Hepatic stellate cell (primary cell): ENCODE measurements at places on chromosomes 12 and 14.
A peak's percentile ranks its signal among the peaks of the same experiment; 100 is the strongest.

GRCh38 chr12:53965281-53966084 is 7.4 kb upstream of the HOXC11 start:
- DNase-seq, result no peak

DNA sequence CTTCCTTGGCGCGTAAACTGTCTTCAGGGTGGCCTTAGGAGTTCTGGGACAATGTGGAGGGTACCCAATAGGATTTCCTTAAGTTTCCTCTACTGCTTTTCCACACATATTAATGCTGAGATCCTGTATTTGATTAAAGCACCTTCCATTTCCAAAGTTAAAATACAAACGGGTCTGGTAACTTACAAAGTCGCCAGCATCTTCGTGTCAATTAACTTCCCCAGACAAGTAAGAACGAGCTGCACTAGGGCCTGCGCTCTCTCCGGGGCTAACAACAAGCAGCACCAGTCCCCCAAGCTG is 130.9 kb downstream of the NDUFA12 start:
- DNase-seq, result no peak

GRCh38 chr12:19884021-19884492 is 444.8 kb downstream of the AEBP2 start:
- DNase-seq, result no peak

GRCh38 chr12:111638556-111638955 is 39.4 kb upstream of the ATXN2 start:
- no peak for DNase-seq

DNA sequence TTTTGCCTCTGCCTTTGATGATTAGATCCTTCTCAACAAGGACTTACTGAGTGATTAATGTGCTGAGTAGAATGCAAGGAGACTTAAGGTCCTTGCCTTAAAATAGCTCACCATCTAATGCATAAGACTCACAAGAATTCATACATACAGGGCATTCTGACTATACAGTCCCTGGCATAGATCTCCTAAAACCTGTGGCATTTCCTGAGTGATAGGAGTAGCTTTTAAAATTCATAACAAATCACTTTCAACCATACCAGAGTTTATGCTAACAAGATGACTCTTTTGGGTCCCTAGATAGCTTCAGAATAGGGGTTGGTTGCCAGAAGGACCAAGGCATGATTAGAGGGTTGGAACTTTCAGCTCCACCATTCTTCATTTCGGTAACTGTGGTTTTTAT is 48.8 kb downstream of the STXBP6 start:
- DNase-seq, result no peak

- DNase-seq, result peak; percentile 72
Observed at GRCh38 chr12:121949648-121950397, 31.4 kb downstream of the CFAP251 start.

- no peak for DNase-seq
Observed at GRCh38 chr14:35761922-35762321, 47.2 kb downstream of the RALGAPA1 start.

GRCh38 chr12:102408487-102409297 is 71.7 kb downstream of the IGF1 start:
- DNase-seq, result no peak

DNA sequence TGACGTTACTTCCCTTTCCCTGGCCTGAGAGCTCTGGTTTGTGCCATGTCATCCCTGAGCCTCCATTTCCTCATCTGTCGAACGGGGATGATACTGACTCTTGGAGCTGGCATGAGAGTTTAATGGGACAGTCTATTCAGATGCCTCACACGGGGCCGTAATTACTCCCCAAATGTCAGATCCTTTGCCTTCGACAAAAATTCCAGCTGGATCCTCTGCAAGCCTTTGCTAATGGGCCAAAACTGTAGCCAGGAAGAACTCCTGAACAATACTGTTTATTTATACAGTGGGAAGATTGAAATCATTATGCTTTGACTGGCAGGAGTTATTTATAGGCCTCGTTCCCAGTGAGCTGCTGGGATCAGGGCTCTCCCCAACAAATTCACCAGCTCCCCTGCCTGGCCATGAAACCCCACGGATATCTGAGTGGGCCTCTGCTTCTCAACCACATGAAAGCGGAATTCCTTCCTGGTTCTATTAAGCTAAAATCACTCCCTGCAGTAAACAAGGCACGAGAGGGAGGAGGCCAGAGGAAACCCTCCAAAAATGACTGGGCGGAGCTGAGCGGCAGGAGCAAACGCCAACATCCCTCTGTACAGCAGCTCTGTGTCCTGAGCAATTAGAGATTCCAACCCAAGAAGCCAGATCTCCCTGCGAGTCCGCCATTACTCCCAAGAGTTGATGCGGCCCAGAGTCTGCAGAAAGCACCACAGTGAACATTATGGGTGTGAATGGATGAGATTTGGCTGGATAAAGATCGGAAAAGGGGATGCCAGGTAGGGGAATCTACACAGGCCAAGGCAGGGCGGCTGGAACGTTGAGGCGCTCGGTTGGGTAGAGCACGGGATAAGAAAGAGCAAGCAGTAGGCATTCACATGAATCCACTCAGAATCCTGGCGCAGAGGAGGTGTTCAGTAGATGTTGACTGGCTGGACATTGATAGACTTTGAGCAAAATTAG is 326.1 kb downstream of the BCL11B start:
- DNase-seq, result no peak

GRCh38 chr12:94699801-94700200 is 49.4 kb upstream of the TMCC3 start:
- no peak for DNase-seq

DNA sequence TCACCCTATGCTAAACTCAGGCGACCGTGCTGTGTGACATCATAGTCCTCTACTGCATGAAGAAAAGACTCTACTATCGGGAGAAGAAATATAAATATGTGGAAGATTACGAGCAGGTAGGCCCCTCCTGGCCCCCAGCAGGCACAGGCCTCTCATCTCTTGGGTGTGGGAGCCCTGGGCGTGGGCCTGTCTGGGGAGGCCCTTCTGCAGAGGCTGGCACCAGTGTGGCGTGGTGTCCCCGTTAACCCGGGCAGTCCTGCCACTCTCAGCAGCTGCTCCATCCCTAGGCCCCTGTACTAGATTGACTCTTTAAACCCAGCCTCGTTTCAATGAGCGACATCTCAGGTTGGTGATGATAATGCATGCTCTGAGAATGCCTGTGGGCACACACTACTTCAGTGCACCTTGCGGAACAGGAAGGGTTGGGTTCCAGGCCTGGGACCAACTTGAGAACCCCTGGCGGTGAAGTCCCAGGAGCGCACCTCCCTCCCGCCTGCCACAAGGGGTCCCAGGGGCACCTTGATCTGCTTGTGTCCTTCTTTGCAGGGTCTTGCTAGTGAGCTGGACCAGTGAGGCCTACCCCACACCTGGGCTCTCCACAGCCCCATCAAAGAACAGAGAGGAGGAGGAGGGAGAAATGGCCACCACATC is 23.2 kb downstream of the P2RX4 start:
- DNase-seq, result no peak

DNA sequence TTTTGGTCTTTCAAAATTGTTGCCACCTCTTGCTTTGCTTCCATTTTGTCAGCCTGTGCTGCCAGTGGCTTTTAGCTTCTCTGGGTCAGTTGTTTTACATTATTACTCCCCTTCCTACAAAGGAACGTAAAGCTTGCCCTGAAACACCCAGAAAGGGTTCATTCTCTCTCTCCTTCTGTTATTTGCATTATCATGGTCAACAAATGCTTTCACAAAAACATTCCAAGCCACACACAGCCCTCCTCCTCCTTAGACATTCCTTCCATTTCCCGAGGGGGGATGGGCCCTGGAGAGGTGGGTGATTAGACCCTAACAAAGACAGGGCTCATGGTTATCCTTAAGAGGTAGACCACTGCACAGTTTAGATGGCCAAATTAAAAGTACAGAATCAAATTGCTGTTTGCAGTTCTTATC is 60.4 kb upstream of the SINHCAF start:
- DNase-seq, result no peak

DNA sequence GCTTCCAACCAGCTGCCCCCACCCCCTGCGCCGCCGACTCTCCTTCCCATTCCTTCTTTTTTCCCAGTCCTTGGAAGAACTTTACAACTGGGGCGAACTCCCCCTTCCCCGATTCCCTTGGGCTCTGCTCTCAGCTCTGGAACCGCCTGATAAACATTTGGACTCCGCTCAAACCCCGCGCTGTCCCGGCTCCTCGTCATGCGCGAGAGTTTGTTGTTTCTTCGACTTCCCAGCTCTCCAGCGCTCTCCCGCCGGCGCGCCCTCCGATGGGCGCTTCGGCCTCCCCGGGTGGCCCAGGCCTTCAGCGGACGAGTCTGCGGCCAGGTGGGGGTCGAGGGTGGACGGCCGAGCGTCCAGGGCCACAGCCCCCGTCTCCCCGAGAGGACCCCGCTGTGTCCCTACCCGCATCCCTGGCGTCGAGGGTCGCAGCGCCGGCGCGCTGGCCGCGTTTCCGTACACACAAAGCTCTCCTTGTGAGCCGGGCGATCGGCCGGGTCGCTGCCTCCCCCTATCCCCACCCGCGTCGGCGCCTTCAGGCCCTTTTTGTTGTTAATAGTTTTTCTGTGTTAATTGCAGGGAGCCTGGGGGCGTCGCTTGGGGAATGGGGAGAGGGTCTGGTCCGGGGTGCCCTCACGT is 847 bp downstream of the MMP14 start:
- peak; percentile 82 for DNase-seq

DNA sequence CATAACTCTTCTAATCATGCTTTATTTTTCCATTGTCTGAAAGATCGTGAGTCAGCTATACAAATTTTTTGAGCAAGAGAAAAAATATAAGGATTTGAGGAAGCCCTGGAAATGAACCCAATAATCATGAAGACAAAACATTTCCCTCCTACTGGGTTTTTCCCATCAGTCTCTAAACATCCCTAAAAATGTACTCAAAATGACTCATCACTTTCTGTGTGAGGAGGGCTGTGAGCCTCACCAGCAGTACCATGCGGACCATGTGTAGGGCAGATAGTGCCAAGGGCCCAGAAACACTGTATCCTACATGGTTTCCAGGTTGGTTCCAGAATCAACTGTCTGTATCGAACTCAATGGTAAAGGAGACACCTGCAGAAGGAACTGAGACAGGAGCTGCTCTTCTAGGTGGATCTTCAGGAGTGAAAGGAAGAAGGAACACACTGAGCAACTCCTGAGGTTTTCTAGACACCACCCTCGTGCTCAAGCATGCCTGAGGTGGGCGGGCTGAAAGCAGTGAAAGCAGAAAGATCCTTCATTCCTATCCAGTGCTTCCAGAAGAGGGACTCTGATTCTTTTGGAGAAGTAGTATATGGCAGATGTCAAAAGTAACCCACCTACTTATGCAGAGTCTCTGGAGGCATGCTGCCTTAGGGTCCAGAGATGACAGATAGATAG is 48.6 kb upstream of the RHOJ start:
- peak; percentile 38 for DNase-seq

- DNase-seq, result no peak
Observed at GRCh38 chr12:22437031-22437806, 102.7 kb upstream of the ST8SIA1 start.

GRCh38 chr12:17076811-17077210 is 470.8 kb upstream of the LMO3 start:
- no peak for DNase-seq

DNA sequence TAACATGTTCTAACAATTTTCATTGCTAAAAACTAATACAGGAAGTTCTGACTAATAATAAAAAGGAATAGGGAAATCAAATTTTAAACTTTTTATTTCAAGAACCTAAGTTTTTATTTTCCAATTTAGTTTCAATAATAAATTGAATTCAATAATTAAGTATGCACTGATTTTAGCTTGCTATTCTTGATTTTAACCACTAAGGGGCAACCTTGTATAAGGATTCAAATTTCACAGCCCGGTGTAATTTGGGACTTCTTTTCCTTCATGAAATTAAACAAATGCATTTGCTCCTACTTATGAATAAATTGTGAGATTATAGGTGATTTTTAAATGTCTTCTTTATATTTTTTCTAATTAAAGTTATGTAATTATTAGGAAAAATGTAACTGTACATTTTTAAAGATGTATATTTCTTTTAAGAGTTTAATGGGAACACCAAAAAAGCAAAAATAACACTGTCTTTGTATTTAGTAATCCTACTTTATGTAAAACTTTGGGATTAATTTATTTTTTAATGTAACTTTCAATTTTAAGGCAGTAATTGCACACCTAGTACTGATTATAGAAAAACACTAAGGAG is 241.4 kb upstream of the PDZRN4 start:
- peak; percentile 2 for DNase-seq

DNA sequence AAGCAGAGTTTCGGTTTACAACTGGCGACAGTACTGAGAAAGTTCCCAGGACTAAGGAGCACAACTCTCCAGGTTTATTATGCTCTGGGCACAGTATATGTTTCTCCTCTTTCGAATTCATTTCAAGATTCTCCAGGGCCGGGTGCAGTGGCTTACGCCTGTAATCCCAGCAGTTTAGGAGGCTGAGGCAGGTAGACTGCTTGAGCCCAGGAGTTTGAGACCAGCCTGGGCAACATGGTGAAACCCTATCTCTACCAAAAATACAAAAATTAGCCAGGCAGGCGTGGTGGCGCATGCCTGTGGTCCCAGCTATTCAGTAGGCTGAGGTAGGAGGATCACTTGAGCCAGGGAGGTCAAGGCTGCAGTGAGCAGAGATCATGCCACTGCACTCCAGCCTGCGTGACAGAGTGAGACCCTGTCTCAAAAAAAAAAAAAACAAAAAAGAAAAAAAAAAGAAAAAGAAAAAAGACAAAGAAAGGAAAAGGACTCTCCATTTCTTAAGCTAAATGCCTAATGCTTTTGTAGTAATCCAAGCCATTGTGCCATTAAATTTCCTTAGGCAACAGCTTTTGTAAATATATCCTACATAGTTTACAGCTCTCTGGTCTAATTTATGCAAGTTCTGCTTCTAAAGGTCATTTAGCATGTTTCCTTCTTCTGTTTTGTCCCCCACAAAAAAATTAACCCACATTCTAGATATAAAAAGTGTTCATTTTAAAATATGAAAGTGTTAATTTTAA is 34.8 kb downstream of the ATL1 start:
- DNase-seq, result no peak

GRCh38 chr12:94674835-94675234 is 24.5 kb upstream of the TMCC3 start:
- DNase-seq, result no peak

- DNase-seq, result no peak
Observed at GRCh38 chr12:67356380-67356774, 87.2 kb downstream of the CAND1 start.

- peak; percentile 42 for DNase-seq
Observed at GRCh38 chr12:8948701-8949341, 624 bp downstream of the M6PR start.

GRCh38 chr12:76450690-76451089 is 102.5 kb upstream of the BBS10 start:
- DNase-seq, result no peak

- no peak for DNase-seq
Observed at GRCh38 chr14:89618330-89618708, 201.3 kb upstream of the FOXN3 start.

DNA sequence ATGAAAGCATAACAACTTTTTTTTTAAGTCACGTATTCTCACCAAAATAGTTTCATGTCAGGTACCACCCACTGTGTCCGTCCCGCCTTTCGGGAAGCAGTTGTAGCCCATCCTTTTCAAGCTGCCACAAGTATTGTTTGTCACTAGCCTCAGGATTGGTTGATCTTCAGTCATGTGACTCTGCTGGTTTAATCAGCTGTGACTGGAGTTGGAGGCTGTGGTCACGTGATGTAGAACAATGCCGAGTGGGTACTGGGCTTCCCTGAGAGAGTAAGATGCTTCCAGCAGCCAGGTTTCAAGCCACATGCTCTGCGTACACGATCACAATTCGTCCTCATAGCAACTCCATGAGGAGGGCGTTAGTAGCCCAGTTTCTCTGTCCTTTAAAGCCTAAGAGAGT is 83.0 kb upstream of the WSCD2 start:
- no peak for DNase-seq
